ENCODE measurements at places on chromosomes 1 and 21.

DNA sequence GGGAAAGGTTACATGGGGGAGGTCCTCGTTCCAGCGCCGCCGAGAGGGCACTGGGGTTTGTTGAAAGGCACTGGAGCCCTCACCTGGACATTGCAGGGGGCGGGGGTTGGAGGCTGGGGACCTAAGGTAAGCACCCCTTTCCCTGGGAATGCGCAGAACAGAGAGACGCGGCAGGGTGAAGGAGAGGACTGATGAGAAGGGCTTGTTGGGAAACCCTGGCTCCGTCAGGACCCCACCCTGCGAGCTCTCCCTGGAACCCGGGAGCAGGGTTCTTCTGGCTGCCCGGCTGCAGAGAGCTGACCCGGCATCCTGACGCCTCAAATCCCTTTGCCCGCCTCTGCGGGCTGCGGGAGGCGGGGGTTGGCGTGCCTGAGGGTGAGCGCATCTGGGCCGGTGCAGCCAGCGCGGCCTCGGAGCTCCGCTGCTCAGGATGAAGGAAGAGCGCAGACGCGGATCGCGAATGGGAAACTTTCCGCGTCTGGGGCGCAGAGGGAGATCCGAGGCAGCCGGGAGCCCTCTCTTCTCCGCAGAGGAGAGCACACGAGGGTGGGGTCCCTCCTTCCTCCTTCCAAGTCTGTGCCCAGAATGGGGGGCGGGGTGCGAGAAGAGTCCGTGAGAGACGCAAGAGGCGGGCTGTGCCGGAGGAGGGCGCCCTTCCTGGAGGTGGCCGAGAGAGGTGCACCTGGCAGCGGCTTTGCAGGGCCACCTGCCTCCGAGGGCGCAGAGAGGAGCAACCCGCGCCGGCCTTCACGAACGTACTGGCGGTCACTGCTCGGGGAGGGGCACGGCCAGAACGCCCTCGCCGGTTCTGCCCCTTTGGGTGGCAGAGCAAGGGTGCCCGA, 2.4 kb downstream of the IGSF21 start:
- no peak for DNase-seq

DNA sequence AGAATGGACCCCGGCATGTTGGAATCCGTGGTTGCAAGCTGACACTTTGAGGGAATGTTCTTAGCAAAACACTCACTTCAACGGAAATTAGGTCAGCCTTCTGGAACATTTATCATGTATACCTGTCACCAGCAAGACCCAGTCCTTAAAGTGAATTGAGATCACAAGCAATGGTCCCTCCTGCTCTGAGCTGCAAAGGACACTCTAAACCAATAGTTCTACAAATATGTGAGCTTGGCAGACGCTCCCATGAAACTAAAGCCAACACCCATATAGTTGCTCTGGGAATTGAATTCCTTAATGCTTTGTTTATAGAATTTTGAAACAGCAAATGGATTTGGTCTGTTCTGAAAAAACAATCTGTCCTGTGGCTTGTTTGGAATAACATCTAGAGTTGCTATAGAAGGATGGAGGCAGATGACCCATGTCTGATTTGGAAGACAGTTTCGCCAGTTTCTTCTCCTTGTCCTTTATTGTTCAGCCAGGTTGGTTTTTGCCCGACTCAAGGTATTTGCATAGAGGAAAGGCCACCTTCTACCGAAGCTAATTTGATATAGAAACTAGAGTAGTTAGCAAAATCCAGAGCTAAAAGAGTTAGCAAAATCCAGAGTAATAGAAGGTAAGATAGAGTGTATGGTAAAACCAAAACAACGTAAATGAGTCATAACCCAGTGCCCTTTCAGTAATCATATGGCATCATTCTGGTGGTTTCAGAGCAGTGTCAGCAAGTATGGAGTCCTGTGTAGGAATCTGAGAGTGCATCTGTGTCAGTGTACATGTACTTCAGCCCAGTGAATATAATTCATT, 236.2 kb downstream of the NFIA start:
- peak; percentile 85 for DNase-seq

DNA sequence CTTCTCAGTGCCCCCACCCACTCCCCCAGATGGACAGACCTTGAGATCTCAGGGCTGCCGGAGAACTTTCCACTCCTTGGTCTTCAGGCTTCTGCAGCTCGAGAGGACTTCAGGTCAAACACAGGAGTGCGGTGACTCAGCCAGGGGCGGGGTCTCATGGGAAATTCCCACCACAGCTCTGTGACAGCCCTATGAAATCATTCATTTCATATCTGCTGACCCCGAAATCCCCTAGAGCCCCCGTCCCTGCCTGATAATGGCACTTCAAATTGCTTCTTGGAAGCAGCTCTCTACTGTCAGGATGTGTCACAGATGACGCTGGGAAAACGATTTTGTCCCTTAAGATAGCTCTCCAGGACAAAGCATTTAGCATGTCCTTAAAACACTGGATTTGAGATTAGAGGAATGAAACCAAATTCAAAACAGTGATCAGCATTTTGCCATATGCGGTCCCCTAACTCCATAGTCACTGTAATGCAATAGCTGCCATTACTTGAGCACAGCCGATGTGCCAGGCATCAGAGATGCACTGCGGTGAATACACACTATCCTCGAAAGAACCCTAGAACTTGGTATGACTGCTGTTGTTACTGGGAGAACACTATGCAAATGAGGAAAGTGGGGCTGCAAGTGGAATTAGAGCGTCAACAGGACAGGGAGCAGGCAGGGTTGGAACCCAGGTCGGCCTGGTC, at the start of gene TNFRSF9:
Gene TNFRSF9 (minus strand): TSS at position 95 of the 692 bp plus-strand sequence. CDS start 845 bp downstream, outside the sequence.
- peak; percentile 58 for DNase-seq

DNA sequence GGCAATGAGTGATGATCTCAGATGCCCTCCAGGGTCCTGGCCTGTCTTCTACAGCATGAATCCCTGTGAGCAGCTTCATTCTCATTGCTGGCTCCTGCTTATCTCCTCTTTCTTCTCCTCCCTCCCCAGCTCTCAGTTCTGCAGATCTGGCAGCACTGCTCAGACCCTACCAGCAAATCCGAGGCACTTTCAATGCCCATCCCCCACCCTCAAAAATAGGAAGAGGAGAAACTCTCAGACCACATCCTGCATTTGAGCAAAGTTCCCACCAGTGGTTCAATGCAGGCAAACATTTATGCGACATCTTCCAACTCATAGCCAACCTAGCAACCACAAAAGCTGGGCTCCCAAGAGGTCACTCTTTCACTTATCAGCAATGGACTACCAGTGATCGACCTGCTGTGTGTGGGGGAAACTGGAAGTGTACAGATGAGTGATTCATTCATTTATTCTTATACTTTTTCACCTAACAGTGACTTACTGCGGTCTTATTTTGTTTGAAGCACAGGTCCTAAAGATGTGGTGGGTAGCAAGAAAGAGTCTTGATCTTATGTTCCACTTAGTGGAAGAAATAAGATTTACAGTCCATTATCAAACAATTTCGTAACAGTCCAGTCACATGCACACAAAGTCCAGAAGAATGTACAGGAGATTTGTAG, 5.8 kb upstream of the CHI3L2 start:
- no peak for DNase-seq

DNA sequence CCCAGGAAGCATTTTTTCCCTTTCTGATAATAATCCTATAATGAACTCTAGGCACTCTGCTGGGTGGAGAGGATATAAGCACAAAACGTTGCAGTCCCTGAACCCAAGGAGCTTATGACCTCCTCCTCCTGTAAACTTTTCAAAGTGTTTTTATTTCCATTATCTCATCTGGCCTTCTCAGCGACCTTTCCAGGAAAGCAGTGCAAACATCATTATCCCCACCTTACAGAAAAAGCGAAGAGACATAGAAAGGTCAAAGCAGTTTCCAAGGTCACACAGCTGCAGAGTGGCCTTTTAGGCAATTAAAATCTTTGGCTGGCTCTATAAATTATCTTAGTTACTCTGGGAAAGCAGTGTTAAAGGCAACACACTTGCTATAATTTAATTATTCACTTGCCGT, 63.8 kb downstream of the OLFML3 start:
- peak; percentile 47 for DNase-seq

DNA sequence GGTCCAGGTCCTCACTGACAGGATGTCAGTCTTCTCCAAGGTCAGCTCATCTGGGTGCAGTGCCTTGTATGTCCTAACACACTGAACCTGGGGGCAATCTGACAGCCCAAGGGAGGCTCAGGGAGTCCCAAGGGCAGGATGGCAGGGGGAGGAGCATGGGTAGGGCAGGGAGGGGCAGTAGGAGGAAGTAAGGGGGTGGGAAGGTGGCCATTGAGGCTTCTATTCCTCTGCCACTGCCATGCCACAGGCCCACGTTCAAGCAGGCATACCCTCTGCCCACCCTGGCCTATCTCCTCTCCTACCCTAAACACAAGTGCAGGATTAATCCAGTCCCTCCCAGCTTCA, 13.3 kb downstream of the ARHGEF19 start:
- no peak for DNase-seq

DNA sequence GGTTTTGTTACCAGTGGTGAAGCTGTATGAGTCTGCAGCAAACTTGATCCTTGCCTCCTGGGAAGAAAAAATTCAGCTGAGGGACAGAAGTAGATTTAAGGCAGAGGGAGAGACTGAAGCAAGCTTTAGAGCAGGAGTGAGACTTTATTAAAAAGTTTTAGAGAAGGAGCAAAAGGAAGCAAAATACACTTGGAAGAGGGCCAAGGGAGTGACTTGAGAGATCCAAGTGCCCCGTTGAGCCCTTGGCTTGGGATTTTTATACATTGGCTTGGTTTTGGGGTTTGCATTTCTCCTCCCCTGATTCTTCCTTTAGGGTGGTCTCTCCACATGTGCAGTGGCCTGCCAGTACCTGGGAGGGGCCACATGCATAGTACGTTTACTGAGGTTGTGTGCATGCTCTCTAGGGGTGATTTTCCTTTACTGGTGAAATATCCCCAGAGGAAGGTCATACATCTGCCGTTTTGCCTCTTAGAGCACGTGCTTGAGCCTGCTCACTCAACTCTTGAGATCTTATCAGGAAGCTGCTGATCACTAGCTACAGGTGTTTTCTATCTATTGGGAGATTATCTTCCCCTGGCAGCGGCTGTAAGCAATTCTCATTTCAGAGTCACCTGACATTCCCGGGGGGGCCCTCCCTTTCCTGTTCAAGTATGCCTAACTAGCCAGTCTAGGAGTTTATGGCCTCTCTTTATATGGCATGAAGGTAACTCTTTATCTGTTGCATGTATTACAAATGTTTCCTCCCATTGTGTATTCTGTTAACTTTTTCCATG, 20.3 kb downstream of the FASLG start:
- no peak for DNase-seq

DNA sequence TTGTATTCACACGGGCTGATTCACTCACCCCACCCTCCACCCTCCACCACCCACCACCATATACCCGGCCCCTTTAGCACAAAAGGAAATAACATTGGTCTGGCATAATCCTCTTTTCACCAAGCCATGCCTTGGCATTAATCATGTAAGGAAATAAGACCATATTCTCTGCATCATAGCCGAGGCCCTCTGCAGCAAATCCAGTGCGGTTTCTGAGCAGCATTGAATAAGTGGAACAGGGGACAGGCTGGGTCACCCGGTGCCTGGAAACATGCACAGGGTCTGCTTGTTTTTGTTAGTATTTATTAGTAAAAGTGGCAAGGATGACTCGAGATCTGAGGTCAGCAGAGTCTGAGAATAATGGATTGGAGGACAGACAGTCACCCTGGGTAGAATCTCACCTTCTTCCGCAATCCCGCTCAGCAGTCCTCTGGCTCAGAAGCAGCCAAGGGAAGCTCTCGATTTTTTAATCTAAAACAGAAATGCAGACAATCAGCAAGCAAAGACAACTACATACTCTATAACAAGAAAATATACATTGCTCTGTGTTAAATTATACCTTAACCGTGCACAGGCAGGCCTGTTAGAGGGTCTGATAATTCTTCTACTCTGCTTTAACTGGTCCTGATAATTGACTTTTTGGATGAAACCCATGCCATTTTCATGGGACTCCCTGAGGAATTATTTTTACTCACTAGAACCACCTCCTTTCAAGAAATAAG, 52.4 kb upstream of the CDC42BPA start:
- peak; percentile 80 for DNase-seq

DNA sequence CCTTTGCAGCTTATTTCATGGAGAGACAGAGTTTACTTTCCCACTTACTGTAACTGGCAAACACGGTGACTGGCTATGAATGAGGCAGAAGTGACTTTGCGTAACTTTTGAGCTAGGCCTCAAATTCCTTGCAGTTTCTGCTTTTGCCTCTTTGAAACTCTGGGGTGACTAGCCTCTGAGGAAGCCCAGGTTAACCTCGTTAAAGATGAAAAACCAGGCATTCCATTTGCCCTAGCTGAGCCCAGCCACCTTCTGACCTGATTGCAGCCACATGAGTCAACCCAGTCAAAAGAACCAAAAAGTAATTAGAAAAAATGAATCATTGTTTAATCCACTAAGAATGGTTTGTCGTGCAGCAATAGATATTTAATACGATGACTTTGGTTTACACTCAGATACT, 20.4 kb downstream of the PRMT6 start:
- no peak for DNase-seq

DNA sequence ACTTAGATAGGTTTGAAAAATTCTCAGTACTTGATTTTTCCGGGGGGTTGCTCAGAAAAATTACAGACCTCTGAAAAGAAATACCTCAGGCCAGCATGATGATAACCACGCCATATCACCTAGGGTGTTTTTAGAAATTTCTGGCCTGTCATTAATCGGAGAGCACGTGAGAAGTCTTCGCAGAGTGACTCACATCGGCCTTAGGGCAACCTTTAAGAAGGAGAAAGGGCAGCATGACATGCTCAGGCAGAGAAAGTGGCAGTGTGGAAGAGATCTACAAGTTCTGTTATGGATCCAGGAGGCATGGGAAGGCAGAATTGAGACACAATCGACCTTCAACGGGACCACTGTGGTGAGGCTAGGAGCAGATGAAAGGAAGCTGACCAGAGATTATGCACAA, 506.3 kb downstream of the LMO4 start:
- no peak for DNase-seq

- DNase-seq = no peak
Observed at GRCh38 chr1:76012341-76013205, 62.0 kb upstream of the ST6GALNAC3 start.

DNA sequence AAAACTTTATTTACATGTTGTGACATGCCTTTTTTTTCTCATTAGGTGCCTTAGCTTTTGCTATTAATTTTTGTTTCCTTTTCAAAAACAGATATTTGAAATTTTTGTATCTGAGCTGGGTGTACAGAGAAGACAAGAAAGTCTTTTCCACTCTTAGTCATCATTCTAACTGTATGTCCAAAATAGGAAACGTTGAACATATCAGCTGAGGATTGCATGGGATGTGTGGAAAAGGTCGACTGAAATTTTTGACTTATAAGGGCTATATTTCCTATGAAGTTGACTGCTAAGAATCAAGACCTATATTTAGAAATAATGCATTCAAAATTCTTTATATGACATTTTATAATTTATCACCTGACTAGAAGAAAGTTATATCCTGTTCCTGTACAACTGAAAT, 270.0 kb upstream of the ZRANB2 start:
- DNase-seq = no peak

Data from endothelial cell of umbilical vein (primary cell).